ENCODE measurements at places on chromosomes 4 and X.
A peak's percentile ranks its signal among the peaks of the same experiment; 100 is the strongest.

- DNase-seq = no peak
These were observed 38.6 kb downstream of the TSC22D3 start for GRCh38 chrX:107736781-107737531.

DNA sequence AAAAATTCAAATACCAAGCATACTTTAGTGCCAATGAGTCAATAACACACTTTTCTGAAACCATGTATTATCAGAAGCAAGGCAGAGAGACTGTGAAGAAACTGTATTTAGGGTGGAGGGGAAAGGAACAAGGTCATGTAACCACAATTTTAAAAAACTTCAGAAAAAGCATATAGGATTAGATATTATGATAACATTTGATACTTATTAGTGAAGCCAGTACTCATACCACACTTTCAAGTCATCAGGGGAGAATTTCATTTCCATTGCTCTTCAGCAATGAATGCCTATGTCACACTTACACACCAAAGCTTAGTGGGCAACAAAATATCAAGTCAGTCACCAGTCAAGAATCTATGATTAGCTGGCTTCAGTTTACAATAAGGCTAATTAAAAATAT is 602.2 kb downstream of the IL15 start:
- no peak for DNase-seq

DNA sequence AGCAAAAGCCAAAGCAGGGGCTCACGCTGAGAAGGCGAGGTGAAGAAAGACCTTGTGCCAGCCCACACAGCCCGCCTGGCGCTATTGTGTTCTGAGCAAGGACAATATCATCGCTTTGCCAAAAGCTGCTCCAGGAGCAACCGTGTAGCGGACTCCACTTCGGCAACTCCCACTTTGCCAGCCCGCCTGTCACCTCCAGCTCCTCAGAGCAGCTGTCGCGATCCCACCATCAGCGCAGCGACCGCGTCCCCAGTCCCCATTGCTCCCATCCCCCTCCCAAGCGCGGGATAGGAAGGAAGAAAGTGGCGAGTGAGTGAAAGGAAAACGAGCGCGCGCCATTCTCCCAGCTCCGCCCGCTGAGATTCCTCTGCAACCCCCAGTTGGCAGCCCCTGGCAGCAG is 759 bp downstream of the ZC4H2 start:
- peak; percentile 1 for DNase-seq

DNA sequence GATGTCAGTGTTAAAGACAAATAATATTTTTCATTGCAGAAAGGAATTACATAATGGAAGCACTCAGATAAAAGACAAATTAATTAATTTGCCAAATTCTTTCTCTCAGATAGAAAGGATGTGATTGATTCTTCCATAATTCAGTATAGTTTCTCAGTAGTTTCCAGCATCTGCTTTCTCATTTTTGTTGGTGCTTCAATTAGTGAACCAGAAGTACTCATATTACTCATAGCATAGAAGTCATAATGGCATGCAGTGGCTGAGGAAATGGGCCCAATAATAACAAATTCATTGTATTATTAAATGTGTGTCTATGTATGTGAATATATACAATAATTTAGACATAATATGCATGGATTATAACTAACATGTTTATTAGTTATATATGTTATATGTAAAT is 393.3 kb upstream of the TRAM1L1 start:
- no peak for DNase-seq

DNA sequence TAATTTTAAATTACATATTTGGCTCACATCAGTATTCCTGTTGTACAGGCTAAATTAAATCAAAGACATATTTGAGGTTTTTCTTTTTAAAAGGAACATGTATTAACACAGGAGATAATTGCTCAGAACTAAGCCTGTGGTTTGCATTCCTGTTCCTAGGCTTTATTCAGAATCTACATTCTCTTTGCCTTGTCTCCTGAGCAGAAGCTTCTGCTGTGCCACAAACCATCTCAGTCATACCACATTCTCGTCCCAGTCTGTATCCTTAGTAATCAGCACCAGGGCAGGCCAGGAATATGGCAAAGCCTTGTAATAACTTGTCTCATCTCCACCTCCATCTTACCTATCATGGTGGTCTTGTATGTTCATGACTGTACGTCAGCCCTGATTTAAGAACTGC is 162.8 kb downstream of the ARHGAP24 start:
- DNase-seq = no peak

GRCh38 chrX:151039351-151039750 is 56.2 kb downstream of the HMGB3 start:
- DNase-seq = no peak

- DNase-seq = no peak
These were observed at the start of gene EVC for GRCh38 chr4:5710961-5711478. Gene EVC (plus strand): TSS chr4:5711201. CDS start chr4:5711381, 180 bp downstream.

GRCh38 chr4:100746141-100746739 is 228.4 kb upstream of the EMCN start:
- no peak for DNase-seq

DNA sequence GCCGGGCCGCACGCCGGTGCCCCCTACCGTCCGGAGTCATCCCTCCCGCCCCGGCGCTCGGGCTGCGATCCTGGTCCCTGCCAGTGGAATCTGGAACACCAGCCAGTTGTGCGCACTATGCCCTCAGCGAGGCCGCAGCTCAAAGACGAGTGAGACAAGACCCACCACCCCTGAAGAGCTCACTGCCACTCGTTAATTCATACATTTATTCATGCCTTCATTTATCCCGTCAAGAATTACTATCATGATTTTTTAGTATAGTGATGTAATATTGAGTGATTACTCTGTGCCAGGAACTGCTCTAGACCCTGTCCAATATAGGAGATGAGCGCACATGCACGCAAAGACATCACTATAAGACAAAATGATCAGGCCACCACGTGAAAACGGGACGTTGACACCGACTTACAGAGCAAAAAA is 247 bp upstream of the PPA2 start:
- no peak for DNase-seq

DNA sequence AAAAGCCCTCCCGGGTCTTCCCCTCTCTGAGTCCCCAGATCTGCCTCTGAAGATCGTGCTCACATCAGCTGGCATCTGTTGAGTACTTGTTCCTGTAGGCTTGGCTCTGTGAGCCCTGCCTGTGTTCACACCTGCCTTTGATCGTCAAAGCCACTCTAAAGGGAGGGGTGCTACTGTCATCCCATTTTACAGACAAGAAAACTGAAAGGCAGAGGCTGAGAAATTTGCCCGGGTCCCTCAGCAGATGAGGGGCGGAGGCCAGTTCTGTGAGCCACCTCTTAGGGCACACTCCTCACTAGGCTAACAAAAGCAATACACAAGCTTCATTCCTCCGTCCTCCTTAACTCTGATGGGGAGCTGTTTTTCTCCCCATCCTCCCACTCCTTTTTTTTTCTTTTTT is 655 bp downstream of the CYTL1 start:
- DNase-seq = no peak

GRCh38 chrX:151082077-151082948 is 94.1 kb upstream of the GPR50 start:
- DNase-seq = peak; percentile 6

GRCh38 chr4:163548481-163549243 is 54.2 kb downstream of the TMA16 start:
- no peak for DNase-seq

GRCh38 chrX:39201305-39201990 is 400.2 kb downstream of the MID1IP1 start:
- DNase-seq = no peak

GRCh38 chrX:72396117-72396516 is 90.4 kb upstream of the CITED1 start:
- no peak for DNase-seq

DNA sequence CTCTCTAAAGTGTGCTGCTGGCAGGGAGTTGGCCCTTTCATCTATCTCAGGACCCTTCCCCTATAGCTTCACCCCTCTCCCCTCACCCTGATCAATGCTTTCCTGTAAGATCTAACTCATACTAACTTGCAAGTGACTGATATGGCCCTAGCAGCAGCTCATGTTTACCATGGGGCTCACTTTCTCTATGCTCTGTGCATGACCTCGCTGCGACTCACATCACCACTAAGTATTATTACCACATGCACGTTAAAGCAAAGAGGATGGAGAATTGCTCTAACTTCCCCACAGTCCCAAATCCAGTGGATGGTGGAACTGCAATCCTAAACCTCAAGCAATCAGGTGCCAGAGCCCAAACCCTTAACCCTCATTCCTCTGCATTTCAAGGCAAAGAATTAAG is 626.6 kb downstream of the MID1IP1 start:
- DNase-seq = no peak

DNA sequence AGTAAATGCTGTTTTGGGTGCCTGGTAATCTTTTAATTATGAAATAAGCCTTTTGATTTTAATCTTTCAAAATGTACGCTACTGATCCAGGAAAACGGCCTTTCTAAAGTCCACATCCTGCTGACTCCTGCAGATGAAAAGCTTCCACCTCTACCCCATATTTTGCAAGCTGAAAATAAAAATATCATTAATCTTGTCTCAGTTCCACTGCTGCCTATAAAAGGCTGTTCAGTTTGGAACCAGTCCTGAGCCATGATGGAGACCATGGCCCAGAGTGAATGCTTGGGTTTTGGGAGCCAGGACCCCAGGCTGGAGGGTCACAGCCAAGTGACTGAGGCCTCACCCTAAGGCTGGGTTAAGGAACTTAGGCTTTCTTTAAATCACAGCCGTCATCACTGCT is 110.8 kb downstream of the AFF1 start:
- DNase-seq = no peak

DNA sequence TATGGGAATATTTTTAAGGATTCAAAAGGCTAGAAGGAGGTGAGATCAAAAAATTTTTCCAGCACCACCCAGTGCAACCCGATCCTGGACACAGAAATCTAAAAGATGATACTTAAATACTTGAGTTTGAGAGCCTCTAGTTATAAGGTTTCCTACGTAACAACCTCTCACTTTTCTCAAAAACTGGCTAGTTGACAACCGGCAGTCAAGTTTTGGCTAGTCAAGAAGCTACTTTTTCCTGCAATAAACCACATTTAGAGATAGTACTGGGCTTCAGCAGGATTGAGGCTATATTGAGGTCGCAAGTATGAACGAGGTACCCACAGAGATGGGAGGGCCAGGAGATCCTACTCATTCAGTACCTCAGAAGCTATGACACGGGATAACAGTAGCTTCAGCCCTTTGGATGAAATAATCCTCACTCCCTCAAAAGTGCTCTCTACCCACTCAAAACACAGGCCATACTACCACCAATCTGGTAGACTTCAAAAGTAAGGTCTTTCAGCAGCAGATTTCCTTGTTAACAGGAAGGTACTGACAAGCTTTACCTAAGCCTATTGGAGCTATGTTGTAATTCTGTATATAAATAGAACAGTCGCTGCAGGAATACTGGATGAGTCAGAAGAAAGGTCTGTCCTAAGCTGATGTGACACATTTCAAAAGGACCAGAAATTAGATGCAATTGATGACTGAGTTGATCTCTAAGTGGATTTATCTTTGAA is 1.5 kb upstream of the TSPAN5 start:
- DNase-seq = no peak

All from effector memory CD4-positive, alpha-beta T cell (primary cell).